ENCODE measurements at places on chromosomes 5 and 9.

GRCh38 chr5:95861221-95861863 is 38.8 kb upstream of the GLRX start:
- peak; percentile 80 for DNase-seq

DNA sequence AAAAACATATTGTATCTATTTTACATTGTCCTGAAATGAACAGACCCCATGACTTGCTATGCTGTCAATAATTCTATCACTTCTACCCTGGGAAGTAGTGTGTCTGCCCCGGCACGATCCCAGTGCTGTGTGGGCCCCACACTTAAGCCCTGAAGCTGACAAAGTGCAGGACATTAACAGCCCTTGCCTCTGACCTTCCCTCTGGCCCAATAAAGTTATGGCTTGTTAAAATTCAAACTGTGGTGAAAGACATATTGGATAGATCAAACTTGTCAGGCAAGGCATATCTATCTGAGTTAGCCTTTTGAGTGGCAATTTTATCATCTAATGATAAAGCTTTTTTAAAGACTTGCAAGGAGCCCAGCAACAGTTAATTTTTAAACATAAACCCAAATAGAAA is 229.2 kb downstream of the SPOCK1 start:
- DNase-seq = no peak

GRCh38 chr9:94916956-94917355 is 190.5 kb downstream of the AOPEP start:
- DNase-seq = no peak

DNA sequence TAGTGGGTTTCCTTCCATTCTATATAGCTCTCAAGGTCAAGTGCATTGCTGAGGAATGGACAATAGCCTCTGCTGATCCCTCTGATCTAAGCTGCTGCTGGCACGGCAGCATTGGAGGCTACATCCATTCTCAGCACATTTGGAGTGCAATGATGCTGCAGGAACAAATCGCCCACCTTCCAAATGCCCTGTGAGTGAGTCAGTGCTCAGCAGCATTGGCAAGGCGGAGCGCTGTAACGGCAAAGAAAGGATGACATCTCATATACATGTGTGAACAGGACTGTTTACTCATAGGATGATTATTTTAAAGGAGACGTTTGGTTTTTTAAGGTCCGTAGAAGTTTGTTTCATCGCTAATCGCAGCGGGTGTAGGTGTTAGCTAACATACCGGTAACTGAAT is 408.7 kb downstream of the ARHGEF28 start:
- DNase-seq = peak; percentile 72

- no peak for DNase-seq
Measured at GRCh38 chr5:72605632-72606031, 98.4 kb upstream of the ZNF366 start.

GRCh38 chr5:32709750-32710549 is 1.2 kb upstream of the NPR3 start:
- peak; percentile 85 for DNase-seq

DNA sequence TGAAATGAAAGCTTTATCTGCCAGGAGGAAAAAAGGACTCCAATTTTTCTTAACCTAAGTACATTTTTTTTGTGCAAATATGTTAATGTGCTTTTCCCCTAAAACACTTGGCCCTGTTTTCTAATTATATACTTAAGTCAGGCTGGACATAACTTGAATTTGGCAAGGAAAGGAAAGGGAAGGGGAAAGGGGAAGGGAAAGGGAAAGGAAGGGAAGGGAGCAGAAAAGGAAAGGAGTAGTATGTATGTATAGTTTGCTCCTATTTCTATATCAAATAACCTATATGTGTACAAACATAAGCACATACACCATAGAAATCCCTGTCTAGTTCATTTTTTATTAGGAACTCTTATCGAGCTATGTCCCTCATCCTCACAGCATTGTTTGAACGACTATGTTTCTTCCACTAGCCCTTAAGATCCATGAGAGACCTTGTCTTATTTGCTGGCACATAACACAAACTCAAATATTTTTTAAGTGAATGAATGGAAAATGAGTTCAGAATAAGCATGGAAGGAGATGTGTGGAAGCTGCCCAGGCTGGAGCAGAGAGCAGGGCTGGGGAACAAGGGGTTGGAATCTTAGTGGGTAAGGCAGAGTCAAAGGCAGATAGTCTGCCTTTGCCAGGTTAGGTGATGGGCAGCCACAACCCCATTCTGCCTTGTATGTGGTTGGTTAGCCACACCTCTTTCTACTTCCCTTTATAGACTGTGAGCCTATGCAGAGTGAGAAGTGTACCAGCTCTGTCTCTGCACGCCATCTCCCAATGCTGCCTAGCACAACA is 70.0 kb downstream of the KLHL3 start:
- no peak for DNase-seq

GRCh38 chr5:55160493-55161209 is 680 bp downstream of the GPX8 start:
- DNase-seq = peak; percentile 85

DNA sequence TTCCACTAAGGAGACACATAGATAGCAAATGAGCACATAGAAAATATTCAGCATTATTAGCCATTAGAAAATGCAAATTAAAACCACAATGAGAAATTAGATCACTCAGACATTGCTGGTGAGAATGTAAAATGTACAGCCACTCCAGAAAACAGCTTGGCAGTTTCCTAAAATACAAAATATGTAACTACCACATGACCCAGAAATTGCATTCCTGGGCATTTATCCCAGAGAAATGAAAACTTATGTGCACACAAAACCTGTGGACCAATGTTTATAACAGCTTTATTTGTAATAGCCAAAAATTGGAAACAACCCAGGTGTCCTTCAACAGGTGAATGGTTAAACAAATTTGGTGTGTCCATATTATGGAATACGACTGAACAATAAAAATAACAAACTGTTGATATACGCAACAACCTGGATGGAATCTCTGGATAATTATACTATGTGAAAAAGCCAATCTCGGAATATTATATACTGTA is 34.8 kb upstream of the SHC3 start:
- DNase-seq = no peak

- peak; percentile 67 for DNase-seq
Measured at GRCh38 chr5:38551030-38552017, 5.1 kb downstream of the LIFR start.

DNA sequence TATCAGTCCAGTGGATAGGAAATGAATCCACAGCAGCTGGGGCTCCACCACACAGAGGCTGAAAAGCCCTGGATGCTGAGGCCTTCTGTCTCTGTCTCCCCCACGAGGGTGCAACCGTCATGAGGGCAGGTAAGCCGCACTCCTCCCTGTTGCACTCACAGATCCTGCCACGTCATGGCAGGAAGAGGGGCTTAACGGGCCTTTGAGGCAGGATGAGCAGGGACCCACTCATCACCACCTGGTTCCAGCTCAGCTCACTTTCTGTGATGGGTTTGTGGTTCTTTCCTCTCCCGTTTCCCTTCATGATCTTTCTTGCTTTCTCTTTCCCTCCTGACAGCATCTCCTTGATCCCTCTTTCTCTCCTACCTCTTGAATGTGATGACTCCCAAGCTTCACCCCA is 575.2 kb downstream of the CCDC171 start:
- no peak for DNase-seq

- DNase-seq = no peak
Measured at GRCh38 chr5:148352696-148353095, 17.3 kb downstream of the SPINK9 start.

GRCh38 chr9:336039-336438 is 121.4 kb downstream of the DOCK8 start:
- no peak for DNase-seq

GRCh38 chr5:96339862-96340261 is 93.2 kb downstream of the PCSK1 start:
- no peak for DNase-seq

GRCh38 chr5:179152144-179152895 is 92.1 kb downstream of the ZNF354C start:
- DNase-seq = no peak

GRCh38 chr5:66843065-66843464 is 246.9 kb downstream of the MAST4 start:
- DNase-seq = no peak

- DNase-seq = peak; percentile 66
Measured at GRCh38 chr5:111694133-111694532, 62.9 kb downstream of the NREP start.

GRCh38 chr5:157689942-157690689 is 18.8 kb downstream of the C5orf52 start:
- no peak for DNase-seq

- no peak for DNase-seq
Measured at GRCh38 chr9:90046317-90046861, 441.6 kb downstream of the GADD45G start.

DNA sequence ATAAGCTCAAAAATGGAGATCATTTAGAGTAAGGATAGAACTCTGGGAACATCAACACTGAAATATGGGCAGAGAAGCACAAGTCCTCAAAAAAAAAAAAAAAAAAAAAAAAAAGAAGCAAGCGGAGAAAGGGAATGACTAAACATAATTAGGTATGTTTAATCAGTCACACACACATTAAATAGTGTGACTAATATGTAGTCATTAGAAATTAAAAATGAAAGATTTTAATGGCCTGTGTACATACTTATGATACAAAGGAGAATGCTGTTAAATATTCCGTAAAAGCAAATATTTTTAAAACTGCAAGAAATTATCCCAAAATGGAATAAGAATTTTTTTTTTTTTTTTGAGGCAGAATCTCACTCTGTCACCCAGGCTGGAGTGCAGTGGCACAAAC is 10.5 kb downstream of the LPAR1 start:
- DNase-seq = no peak

DNA sequence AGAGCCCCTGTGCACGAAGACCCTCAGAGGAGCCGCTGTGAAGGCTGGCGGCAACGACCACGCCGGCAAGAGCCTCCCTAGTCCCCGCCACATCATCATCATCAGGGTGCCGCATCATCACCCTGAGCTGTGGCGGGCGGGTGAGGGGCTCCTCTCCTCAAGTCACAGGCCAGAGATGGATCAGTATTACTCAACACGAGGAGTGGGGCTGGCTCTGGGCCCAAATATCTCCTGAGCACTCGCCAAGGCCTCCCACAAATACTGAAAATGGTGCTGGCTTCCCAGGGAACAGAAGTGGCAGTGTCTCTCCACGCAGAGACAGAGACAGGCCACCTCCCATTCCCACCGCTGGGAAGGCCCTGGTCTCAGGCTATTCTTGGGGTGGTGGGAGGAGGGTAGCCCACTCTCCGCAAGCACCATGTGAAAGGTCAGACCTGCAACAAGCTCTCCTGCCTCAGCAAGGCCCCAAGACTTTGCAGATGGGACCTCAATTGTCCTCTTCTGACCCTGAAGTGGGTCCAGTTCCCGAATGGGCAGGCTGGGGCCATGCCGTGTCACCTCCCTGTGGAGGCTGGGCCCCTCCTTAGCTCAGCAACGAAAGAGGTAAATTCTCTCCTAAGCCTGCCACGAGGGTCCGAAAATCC is 39.3 kb upstream of the ZNF354A start:
- DNase-seq = no peak

DNA sequence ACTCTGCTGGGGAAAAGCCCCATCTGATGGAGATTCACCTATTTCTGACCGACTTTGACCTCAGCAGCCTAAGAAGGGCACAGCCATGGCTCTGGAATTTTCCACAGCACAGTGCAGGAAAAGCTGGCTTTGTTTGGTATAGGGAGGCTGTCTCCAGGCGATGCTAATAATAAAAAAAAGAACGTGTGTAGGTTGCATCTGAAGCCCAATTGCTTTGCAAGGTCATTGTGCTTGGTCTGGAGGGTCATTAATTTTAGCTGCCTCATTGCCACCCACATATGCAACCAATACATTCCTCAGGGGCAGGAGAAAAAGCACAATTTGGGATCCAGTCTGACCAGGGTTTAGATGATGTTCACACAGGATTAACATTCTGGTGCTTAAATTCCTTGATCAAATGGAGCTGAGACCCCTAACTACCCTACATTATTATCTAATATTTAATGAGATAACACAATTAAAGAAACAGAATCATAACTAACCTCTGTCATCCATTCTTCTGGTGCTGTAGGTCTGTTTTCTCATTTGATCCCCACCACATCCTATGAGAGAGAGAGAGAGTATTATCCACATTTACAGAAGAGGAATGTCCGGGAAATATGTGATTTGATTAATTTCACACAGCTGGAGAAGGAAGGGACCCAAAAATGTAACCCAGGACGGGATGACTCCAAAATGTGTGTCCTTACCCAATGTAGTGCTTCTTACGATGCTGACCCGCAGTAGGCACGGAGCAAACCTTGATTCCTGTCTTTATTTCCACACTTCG is 175.9 kb downstream of the RFK start:
- DNase-seq = no peak

GRCh38 chr9:125332527-125332926 is 70.9 kb downstream of the GAPVD1 start:
- DNase-seq = no peak

GRCh38 chr5:166562246-166562645 is 1729.2 kb upstream of the WWC1 start:
- DNase-seq = no peak

- no peak for DNase-seq
Measured at GRCh38 chr5:82789095-82789494, 288.1 kb downstream of the TMEM167A start.

Data from GM03348 (cell line).